ENCODE measurements at places on chromosomes 2 and 18. TPM values are rescaled to one million over a fixed set of nuclear protein-coding genes. Genes with fewer than 3 reads are reported as not detected.

DNA sequence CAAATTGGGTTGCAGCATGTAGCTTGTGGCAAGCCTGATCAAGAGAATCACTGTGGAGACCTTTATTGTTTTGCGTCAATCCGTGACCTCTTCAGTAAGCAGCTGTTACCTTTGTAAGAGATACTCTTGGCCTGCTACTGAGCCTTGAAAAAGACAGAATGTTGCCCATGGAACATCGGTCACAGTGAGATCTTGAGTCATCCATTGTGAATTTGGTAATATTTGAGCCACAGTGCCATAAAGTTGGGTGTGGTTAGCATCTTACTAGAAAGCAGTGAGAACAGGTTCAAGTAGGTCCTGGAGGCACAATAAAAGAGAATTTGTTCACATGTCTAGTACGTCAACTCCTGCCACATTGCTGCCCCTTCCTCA is 12.7 kb upstream of the EFR3B start:
- no peak overlapping the region for H3K4me3 ChIP-seq
- no peaks in the 10 kb centered on the region for H3K36me3 ChIP-seq
- H3K4me1 ChIP-seq: no peaks in the 10 kb centered on the region
- H3K27ac ChIP-seq: no peak overlapping the region

DNA sequence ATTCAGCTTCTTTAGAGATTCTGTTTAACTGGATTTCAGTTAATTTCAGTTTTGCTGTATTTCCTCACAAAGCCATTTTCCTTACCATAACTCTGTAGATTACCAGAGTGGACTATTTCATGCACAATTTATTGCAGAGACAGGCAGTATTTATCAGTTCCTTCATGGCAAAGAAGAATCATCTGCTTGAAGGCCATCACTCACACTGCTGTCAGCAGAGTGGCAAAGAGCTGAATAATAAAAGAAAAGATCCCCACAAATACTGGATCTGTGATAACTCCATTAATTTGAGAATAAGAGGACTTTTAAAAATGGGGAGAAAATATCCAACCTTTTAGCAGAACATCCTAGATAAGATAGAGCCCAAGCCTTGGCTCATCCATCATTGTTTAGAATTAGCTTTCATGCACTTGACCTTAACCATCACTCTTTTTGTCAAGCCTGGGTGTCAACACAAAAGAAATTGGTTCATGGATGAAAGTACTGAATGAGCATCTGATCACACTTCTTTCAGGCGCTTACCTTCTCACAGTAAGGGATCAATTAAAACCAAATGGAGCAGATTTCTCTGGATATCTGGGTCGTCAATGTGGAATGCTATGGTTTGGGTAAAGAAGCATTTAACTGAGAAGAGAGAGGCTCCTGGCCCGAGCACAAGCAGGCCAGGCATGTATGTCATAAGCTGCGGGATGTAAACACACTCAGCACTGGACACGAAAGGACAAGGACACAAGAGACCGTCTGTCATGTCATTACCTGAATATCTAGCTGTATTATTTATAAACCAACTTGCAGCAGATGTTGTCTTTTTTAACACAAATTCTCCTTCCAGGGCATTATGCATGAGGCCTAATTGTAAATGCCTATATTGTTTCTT is 376.2 kb downstream of the ZNF521 start:
- H3K36me3 ChIP-seq: no peaks in the 10 kb centered on the region
- no peak overlapping the region for H3K27ac ChIP-seq
- peaks cover 6% of the 10 kb centered on the region for H3K27me3 ChIP-seq
- no peaks in the 10 kb centered on the region for H3K4me1 ChIP-seq
- no peak overlapping the region for H3K4me3 ChIP-seq

Gene ALK
- not detected for polyA plus RNA-seq

DNA sequence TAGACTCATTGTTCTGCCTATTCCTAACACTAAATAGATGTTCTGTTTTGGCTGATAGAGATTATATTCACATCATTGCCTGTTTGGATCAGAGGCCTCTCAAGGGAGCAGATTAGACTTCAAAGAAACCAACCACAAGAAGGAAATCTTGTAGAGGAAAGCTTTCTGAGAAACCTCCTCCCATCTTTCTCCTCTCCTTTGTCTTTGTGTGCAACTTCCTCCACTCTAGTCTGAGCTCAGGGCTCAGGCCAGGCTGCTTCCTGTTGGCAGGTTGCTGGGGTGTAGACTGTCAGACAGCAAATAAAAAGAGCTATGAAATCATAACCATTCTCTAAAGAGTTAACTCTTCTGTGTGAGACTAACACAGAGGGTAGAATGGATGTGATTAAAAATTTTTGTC is 113.0 kb downstream of the TGFA start:
- H3K4me1 ChIP-seq: no peaks in the 10 kb centered on the region
- DNase-seq: no peak
- no peaks in the 10 kb centered on the region for H3K27me3 ChIP-seq
- H3K27ac ChIP-seq: no peak overlapping the region
- no peaks in the 10 kb centered on the region for H3K36me3 ChIP-seq
- H3K4me3 ChIP-seq: no peak overlapping the region

DNA sequence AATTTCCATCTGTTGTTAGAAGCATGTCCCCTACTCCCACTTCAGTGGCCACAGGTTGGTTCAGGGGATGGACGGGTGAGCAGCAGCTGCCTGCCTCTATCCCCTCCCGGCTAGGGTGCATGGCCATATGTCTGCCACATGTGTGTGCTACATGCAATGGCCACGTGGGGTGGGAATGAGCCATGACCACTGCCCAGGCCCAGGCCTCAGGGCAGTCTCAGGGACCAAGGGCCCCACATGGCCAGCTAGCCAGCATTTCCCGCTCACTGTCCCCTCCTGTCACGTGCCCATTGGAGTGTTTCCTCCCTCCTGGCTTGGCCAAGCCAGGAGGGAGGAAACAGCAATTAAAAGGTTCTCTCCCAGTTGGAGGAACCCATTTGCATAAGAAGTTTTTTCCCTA is 117.1 kb downstream of the KCNS3 start:
- no peaks in the 10 kb centered on the region for H3K27me3 ChIP-seq
- H3K4me3 ChIP-seq: no peak overlapping the region
- H3K27ac ChIP-seq: no peak overlapping the region
- H3K36me3 ChIP-seq: no peaks in the 10 kb centered on the region
- no peak for DNase-seq

- H3K36me3 ChIP-seq: no peaks in the 10 kb centered on the region
- no peak overlapping the region for H3K4me3 ChIP-seq
- H3K27me3 ChIP-seq: no peaks in the 10 kb centered on the region
- DNase-seq: no peak
- no peaks in the 10 kb centered on the region for H3K4me1 ChIP-seq
Observed at GRCh38 chr2:21774691-21775368, 651.1 kb downstream of the TDRD15 start.

DNA sequence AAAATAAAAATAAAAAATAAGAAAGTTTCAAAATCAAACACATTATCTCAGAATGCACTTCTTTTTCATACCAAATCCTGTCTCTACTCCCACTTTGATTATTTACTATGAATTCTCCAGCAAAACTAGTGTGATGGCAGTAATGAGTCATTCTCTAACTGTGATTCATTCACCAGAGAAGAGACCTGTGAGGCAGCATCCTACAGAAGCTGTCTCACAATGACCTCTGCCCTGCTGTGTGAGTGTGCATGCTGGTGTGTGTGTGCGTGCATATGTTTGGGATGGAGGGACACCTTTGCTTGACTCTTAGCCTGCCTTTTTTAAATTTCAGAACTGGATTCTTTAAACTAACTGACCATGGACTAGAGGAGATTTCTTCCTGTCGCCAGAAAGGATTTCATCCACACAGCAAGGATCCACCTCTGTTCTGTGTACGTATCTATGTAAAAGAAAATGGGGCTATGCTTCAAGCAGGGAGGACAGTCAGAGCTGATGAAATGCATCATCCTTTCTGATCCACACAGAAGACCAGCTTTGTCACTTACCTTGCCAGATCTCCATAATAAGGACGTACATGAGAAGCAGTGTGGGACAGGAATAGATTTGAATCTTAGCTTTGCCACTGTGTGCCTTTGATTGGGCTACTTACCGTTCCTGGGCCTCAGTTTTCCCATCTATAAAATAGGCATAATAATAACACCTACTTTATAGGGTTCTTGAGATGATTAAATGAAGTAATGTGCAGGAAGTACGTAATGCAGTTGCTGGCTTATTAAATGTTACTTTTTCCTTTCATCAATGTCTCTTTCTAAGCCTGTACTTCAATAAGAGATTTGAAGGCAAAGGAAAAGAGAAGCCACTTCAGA is 31.2 kb downstream of the STAMBP start:
- H3K4me1 ChIP-seq: no peaks in the 10 kb centered on the region
- no peak overlapping the region for H3K27ac ChIP-seq

- no peak overlapping the region for H3K4me3 ChIP-seq
- no peaks in the 10 kb centered on the region for H3K4me1 ChIP-seq
- H3K27ac ChIP-seq: no peak overlapping the region
Observed at GRCh38 chr18:40357536-40357935, 1597.5 kb upstream of the PIK3C3 start.

GRCh38 chr2:191910518-191910917 is 63.6 kb upstream of the CAVIN2 start:
- H3K4me1 ChIP-seq: no peaks in the 10 kb centered on the region
- peaks cover 5% of the 10 kb centered on the region for H3K27me3 ChIP-seq
- DNase-seq: no peak
- no peaks in the 10 kb centered on the region for H3K36me3 ChIP-seq
- H3K27ac ChIP-seq: no peak overlapping the region
